ENCODE measurements at places on chromosomes 2 and 18.

DNA sequence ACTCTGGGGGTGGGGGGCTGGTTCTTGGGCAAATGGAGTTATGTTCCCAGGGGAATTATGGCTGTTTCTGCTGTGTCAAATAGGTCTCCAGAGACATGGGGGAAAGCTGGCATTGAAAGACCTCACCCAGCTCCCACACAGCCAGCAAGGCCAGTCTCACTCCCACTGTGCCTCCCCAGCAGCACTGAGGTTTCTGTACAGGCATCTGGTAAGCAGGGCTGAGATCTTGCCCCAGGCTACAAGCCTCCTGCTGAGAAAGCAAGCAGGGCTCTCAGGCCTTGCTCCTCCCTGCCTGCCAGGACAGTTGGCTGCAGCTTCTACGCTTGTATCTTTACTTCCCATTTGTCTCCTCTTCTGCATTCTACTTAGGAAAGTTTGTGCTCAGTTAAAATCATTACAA is 50.5 kb upstream of the FHOD3 start:
- no peak for DNase-seq

DNA sequence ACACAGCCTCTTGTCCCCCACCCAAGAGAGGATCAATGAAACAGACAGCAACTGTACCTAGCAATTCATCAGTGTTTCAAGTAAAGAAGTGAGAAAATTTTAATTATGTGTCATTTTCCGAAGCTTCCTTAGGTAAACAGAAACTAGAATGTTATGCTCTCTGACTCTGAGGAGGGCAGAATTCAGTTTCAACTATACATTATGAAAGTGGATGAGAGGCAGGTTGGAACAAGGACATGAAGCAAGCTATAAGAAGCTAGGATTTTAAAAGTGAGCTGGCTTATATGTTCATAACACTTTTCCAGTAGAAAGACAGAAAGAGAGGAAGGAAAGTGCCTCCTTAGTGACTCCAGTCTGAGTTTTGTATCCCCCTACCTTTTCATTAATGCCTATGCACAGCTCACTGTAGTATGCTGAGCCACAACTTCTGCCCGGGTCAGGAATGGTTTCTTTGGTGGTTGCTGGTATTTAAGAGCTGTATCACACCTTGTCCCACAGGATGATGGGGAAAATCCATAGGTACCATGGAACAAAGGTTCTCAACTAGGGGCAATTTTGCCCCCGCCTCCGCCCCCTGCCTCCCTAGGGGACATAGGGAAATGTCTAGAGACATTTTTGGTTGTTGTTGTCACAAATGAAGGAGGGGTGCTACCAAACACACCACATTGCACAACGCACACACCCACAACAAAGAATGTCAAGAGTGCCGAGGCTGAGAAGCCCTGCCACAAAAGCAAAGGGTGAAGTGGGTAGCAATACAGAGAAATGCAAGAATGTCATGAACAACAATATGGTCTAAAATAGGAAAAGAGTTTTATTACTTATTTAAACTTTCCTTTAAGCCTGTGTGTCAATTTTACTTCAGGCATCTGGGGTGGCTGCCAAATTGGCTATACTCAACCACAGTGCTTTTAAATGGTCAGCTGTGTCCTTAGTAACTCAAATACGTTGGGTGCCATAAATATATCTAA is 161.0 kb upstream of the ZFP36L2 start:
- DNase-seq = no peak

- DNase-seq = no peak
Measured at GRCh38 chr2:46162329-46163097, 134.7 kb upstream of the EPAS1 start.

- DNase-seq = no peak
Measured at GRCh38 chr2:168639018-168639417, 163.4 kb upstream of the NOSTRIN start.

DNA sequence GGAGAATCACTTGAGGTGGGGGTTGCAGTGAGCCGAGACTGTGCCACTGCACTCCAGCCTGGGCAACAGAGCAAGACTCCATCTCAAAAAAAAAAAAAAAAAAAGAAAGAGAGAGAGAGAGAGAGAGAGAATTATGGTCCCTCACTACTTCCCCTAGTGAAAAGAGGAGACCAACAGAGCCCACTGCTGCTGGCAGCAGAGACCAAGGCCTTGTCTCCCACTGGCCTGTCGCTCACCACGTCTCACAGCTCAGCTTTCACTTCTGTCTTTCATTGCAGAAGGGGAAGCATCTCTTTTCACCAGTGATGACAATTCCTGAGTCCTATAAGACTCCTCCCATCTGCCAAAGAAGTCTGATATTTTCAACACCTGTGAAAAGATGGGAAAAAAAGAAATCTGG is 81.3 kb downstream of the CLHC1 start:
- no peak for DNase-seq

GRCh38 chr2:171191021-171191420 is 30.3 kb upstream of the TLK1 start:
- no peak for DNase-seq

DNA sequence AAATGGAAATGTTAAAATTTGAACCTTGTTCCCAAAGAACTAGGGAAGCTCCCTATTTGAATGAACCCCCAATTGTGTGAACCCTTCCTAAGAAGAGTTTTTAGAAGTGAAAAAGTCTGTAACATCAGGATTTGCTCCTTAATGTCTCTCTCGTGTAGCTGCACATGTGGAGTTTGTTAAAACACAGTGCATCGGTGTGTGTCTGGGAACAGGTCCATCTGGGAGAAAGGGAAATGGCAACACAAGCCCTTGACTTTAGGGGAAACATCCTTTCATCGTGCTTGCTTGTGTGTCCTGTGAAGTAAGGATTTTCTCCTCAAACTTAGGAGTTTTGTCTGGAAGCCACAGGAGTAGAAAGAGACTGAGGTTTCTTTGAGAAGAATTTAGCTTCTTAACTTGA is 203.9 kb downstream of the PRKCE start:
- DNase-seq = no peak

DNA sequence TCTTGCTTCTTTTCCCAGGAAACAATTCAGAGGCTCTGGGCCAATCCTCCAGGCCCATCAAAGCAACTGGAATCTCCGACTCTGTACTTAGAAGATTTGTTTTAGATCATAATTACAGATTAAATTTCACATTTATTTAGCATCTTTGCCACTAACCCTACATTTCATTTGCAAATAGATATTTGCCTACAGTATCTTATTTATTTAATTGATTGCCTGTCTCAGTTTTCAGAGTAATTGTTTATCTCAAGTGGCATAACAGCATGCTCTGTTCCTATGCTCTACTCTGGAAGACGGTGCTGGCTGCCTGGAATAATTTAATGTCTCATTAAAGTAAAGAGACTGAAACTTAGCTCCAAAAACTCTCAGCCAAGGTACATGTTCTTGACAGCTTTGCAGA is 213.4 kb downstream of the HNMT start:
- no peak for DNase-seq

GRCh38 chr2:102356381-102356712 is 751 bp downstream of the IL18R1 start:
- no peak for DNase-seq

GRCh38 chr18:33051407-33051806 is 278.6 kb upstream of the KLHL14 start:
- no peak for DNase-seq

- DNase-seq = no peak
Measured at GRCh38 chr2:114089636-114090319, 199.9 kb downstream of the ACTR3 start.

GRCh38 chr2:100214265-100214971 is 72.0 kb upstream of the AFF3 start:
- no peak for DNase-seq

DNA sequence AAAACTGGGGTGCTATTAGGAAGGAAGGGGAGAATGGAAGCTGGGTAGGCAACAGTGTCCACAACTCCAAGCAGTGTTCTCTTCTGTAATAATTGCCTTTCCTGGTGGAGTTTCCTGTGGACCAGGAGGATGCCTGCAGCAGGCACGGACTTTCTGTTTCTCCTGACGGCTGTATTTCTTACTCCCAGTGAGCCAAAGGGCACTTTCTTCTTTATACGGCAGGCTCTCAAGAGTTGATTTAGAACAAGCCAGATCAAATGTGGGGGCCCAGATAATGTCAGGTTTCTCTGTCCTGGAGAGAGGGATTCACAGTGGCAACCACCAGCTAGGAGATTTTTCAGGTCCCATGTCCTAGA is 13.0 kb upstream of the PROC start:
- DNase-seq = no peak

DNA sequence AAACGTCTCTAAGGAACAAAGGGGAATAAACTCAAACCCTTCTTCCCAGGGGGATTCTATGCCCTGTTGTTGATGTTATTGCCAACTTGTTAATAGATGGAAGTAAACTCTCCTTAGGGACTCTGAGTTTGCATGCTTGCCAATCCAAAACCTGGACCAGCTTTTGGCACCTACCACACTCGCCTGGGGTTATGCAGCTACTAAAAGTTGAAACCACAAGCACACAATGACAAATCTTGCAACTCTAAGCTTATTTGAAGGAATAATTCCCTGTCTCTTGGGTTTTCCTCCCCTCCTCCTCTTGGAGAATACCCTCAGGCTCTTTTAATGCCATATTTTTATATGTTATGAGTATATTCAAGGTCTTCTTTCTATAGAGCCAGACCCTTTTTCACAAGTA is 484.1 kb downstream of the FBXO15 start:
- no peak for DNase-seq

GRCh38 chr2:188752311-188752710 is 221.9 kb upstream of the COL3A1 start:
- no peak for DNase-seq

GRCh38 chr2:79065201-79065600 is 22.6 kb downstream of the REG1B start:
- DNase-seq = no peak

- no peak for DNase-seq
Measured at GRCh38 chr2:137700681-137701080, 263.6 kb upstream of the HNMT start.

GRCh38 chr2:172381275-172382027 is 45.9 kb upstream of the ITGA6 start:
- DNase-seq = no peak

GRCh38 chr2:229419158-229419557 is 148.1 kb upstream of the PID1 start:
- DNase-seq = no peak

DNA sequence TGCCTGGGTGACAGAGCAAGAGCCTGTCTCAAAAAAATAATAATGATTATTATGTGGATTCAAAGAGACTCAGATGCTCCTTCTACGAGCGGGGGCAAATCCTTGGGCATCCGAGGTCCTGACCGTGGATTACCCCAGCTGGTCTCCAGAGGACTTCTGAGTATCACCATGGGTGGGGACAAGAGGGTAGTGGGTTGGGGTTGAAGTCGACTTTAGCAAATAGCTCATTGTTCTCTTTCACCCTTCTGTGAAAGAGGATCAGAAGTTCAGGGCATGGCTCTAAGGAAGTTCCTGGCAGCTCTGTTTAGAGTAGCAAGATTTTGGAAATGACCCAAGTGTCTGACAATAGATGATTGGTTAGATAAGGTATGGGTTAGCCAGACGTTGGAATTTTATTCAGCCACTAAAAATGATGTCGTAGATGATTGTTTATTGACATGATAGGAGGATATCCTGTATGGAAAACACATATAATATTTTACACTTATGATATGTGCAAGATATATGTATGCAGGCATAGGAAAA is 59.0 kb upstream of the SPRED2 start:
- DNase-seq = no peak

DNA sequence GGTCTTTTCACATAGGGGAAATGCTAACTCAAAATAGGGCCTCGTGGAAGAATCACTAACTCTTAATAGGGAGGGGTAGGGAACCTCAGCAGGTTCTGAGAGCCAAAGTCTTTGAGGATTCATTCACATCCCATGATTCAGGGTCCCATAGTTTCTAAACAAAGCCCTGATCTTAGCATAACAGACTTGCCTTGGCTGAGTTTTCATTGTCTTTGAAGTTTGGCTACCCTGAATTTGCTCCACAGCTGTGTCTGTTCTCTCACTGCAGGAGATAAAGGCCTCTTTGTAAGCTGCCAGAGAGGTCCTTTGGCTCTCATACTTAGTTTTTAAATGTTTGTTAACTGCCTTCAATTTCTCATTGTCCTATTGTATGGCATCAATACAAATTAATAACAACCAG is 54.5 kb downstream of the ZDBF2 start:
- no peak for DNase-seq

DNA sequence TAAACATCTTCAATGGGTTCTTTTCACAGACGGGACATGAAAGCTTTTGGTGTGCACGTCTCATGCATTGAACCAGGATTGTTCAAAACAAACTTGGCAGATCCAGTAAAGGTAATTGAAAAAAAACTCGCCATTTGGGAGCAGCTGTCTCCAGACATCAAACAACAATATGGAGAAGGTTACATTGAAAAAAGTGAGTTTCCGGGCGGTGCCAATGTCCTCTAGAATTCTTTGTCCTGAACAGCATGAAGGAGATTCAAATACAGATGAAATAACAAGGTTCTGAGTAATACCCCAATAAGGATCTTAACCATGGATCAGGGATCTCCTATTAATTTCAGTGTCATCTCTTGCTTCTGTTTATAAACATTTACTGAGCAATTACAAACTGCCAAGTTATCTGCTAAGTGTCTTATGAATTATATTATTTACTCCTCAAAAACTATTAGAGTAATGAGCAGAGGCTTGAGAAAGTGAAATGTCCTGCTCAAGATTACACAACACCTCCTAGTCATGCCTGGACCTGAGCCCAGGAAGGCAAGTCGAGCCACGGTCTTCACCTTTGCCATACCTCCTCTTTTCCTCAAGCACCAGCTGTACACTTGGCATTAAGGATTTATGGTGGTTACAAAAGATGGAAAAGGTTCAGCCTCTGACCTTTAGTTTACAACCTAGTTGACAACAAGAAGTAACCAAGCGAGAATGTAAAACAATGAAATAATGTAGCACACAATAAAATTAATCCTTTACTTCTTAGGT is 22.6 kb downstream of the DHRS9 start:
- DNase-seq = no peak

GRCh38 chr18:13482618-13482945 is 243.8 kb downstream of the FAM210A start:
- no peak for DNase-seq

GRCh38 chr18:48952287-48953103 is 1.7 kb upstream of the SMAD7 start:
- no peak for DNase-seq

- no peak for DNase-seq
Measured at GRCh38 chr2:211241891-211242290, 685.5 kb downstream of the CPS1 start.

- no peak for DNase-seq
Measured at GRCh38 chr2:23207871-23208270, 177.1 kb upstream of the KLHL29 start.
